ENCODE measurements at places on chromosomes 3 and 15.

GRCh38 chr15:31485911-31486461 lies 159.4 kb downstream of the KLF13 start:
- DNase-seq = no peak

DNA sequence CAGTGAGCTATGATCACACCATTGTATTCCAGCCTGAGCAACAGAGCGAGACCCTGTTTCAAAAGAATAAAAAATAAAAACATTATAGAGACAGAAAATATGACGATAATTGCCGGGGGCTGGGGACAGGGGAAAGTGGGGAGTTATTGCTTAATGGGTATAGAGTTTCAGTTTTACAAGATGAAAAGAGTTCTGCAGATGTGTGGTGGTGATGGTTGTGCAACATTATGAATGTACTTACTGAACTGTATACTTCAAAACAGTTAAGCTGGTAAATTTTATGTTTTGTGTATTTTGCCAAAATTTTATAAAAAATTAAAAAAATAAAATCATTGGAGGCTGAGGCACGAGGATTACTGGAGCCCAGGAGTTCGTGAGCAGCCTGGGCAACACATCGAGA lies 24.8 kb upstream of the ZNF774 start:
- no peak for DNase-seq

DNA sequence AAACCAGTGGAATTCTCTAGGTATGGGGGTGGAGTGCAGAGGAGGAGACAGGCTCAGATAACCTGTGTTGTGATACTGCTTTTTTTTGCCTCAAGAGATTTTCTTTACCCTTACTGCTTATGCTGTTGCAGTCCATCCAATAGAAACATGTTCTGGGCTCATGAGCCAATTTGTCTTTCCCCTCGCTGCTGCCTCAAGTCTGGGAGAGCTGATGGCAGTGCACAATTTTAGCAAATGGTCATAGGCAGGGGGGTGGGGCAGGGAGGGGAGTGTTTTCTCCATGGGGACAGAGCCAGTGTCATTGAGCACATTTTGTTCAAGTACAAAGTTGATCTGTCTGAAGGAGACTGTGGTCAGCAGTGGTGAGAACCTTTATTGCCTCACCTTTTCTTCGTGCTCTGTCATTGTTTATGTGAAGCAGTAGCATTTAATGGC lies 134.9 kb downstream of the MBNL1 start:
- DNase-seq = no peak

GRCh38 chr3:13394363-13394762 lies 25.8 kb downstream of the NUP210 start:
- no peak for DNase-seq

DNA sequence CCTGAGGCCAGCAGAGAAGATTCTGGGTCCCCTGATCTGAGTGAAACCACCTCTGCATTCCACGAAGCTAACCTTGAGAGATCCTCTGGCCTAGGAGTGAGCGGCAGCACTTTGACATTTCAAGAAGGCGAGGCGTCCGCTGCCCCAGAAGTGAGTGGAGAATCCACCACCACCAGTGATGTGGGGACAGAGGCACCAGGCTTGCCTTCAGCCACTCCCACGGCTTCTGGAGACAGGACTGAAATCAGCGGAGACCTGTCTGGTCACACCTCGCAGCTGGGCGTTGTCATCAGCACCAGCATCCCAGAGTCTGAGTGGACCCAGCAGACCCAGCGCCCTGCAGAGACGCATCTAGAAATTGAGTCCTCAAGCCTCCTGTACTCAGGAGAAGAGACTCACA lies 36.4 kb downstream of the HAPLN3 start:
- DNase-seq = no peak

DNA sequence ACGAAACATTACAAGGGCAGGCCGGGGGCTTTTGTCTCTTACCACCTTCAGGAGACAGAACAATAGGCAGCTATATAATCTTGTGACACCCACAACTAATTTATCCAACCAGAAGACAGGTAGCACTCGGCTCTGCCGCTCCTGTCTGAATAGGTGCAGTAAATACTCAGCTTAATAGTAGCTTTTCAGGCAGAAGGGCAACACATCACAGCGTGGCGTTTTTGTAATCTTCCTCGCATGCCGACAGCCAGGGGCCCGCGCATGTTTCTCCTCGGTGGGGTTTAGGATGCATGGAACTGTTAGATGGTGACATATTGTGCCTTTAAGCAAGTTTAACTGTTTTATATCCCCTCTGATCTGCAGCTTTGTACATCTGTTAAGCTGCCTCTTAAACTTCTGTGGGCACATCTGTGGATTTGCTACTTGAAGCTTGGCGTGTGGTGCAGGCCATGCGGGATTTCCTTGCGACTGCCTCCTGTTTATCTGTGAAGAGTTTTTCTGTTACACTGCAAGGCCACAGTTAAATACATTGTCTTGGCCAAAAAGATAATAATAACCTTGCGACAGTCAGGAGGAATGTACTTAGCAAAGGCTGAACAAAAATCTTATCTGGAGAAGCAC lies 123.2 kb upstream of the BNIP2 start:
- no peak for DNase-seq

GRCh38 chr3:189588475-189589178 lies 42.6 kb upstream of the TP63 start:
- no peak for DNase-seq

DNA sequence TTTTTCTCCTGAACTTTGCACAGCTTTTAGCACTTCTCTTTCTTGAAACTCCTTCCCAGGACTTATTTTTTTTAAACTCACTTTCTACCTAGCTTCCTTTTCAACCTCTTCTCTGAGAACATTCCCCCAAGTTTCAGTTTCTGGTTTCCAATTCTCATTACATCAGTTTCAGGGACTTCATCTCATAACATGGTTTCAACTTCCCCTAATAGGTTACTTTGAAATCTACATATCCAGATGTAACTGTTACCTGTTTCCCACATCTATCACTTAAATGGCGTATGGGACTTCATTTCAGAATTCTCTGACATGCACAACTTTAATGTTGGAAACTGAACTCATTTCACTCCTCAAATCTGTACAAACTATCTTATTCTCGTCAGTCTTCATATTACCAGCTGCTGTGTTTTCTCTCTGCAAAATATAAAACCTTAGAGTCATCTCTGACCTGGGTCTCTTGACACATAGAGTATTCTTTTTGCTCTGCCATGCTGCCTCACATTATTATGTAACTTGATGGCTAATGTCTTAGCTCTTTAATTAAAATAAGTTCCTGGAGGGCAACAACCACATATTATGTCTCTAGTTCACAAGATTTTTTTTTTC lies 58.4 kb downstream of the NME9 start:
- DNase-seq = no peak

- DNase-seq = no peak
These were observed 42.8 kb downstream of the ILDR1 start for GRCh38 chr3:121979246-121979645.

- DNase-seq = no peak
These were observed 68.4 kb downstream of the CRTC3 start for GRCh38 chr15:90598031-90598577.

GRCh38 chr15:41838400-41838897 lies at the start of gene PLA2G4B:
PLA2G4B (plus strand) TSS chr15:41838847; CDS start chr15:41838914, 67 bp downstream.
- DNase-seq = no peak

DNA sequence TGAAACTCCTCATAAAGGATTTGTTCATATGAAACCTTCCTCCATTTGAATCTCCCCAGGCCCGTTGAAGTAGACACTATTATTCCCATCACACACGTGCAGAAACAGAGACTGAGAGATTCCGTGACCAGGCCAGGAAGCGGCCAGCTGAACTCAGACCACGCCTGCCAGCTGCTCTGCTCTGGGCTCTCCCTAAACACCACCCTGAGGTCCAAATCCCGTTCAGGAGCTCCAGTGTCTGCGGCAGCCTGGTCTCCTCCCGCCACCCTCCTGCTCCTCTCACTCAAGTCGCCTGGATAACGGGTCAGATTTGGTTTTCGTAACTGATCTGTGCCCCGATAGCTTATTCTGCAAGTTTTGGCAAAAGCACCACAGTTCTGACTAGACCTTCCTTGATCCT lies 53.6 kb upstream of the SNRPA1 start:
- DNase-seq = no peak

DNA sequence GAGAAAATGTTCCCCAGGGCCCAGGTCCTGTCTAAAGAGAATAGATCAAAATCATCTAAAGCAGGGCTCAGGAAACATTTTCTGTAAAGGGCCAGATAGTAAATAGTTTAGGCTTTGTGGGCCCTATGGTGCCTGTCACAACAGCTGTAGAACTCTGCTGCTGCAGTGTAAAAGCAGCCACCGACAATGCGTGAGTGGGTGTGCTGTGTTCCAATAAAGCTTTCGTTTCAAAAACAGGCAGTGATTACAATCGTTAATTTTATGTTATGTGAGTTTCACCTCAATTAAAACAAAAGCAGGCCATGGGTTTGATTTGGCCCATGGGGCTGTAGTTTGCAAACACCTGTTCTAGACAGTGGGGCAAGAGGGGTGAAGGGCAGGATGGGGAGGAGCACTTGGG lies 12.5 kb upstream of the HEG1 start:
- DNase-seq = no peak
